COLO829 (cell line): ENCODE measurements at places on chromosomes 11 and 22.

DNA sequence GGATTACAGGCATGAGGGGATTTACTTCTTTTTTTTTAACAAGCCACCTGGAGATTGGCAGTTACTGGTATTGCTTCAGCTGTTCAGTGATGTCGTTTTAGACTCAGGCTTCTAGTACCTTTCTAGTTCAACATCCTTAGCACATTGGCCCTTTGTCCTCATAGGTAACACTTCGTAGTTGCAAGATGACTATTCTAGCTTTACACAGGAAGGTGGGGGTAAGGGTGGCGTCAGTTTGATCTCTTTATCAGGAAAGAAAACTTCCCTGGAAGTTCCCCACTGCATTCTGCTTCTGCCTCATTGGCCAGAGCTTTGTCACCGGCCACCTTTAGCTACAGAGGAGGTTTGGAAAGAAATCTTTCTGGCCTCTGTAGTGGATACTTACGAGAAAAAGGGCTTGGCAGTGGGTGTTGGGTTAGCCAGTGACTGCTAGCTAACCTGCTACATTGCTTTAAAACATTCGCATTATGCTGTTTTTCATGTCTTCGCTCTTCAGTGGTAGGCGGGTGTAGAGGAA, 40.7 kb downstream of the SFI1 start:
- no peak for DNase-seq

- no peak for DNase-seq
Observed at GRCh38 chr11:131246156-131246555, 124.3 kb upstream of the NTM start.

GRCh38 chr11:131928992-131929391, 558.6 kb downstream of the NTM start:
- DNase-seq, result no peak

GRCh38 chr11:95055283-95055897, 6.2 kb downstream of the KDM4F start:
- DNase-seq, result no peak

DNA sequence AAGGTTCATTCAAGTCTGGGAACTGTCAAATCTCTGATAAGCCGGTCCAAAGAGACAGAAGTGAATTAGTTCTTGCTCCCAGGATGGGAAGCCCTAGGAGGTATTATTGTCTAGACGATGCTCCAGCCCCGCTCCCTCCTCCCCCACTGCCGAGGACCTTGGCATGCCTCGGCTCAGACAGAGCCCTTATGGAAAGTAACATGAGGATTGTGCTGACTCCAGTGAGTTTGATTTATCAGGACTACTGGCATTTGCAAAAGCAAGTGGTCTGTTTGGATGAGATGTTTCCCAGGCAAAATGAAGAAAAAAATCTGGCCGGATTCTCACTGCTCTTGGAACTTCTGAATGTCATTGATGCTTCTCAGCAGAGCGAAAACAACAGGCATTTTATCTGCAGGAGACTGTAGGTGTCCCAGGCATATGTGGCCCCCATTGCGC, 341.0 kb downstream of the ETS1 start:
- DNase-seq, result no peak

DNA sequence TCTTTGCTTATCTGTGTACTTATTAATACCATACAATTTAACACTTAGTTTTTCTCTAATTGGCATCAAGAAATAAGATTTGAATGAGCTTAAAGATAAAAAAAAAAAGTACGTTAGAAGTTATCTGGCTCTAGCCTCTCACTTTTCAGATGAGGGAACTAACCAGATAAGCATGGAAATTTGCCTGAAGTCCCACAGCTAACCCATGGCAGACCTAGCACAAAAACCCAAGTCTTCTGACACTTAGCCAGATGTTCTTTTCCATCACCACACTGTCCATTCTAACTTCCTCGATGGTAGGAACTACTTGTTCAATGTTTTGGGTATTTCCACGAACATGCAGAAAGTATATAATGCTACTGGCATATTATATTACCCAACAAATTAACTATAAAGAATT, 7.4 kb upstream of the SOX6 start:
- no peak for DNase-seq

GRCh38 chr11:95296165-95296564, 65.2 kb upstream of the SESN3 start:
- DNase-seq, result no peak

- no peak for DNase-seq
Observed at GRCh38 chr11:126340960-126341606, 14.4 kb upstream of the ST3GAL4 start.

GRCh38 chr11:125449565-125449964, 46.5 kb downstream of the FEZ1 start:
- DNase-seq, result no peak

DNA sequence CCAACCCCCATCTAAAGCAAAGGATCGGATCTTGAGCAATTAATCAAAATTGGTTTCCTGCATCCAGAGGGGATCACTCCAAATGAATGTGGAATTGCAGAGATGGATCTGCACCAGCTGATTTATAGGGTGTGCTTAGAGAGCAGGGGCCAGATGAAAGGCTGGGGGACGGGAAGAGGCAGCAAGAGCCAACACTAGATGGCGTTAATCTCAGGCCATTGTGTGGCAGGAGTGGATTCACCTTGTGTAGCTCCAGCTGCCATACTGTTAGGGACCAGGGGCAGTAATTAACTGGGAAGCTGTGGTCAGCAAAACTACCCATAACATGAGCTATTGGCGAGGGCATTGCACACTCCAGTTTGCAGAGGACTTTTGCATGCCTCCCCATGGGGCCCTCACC, 35.6 kb downstream of the SERPINH1 start:
- no peak for DNase-seq

GRCh38 chr11:23021287-23021863, 161.1 kb upstream of the CCDC179 start:
- DNase-seq, result peak; percentile 84

- no peak for DNase-seq
Observed at GRCh38 chr11:70098936-70099335, 20.8 kb downstream of the ANO1 start.

DNA sequence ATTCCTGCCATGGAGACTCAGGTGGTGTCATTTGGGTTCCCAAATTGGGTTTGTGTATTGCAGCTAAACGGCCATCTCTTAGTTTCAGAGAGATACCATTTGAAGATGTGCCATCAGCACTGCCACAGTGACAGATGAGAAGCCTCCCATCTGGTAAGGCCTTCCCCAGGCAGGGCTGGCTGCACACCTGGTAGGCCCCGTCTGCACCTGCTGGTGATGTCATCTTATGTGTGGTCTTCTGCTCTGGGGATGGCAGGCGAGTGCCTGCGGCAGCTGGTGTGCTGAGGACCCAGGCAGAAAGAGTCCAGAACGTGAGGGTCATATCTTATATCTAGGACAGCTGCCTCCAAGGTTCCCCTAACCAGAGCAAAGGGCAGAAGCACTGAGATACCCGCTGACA, 100.6 kb downstream of the CSNK2A3 start:
- no peak for DNase-seq

- no peak for DNase-seq
Observed at GRCh38 chr11:67273260-67273990, 7.2 kb downstream of the GRK2 start.

DNA sequence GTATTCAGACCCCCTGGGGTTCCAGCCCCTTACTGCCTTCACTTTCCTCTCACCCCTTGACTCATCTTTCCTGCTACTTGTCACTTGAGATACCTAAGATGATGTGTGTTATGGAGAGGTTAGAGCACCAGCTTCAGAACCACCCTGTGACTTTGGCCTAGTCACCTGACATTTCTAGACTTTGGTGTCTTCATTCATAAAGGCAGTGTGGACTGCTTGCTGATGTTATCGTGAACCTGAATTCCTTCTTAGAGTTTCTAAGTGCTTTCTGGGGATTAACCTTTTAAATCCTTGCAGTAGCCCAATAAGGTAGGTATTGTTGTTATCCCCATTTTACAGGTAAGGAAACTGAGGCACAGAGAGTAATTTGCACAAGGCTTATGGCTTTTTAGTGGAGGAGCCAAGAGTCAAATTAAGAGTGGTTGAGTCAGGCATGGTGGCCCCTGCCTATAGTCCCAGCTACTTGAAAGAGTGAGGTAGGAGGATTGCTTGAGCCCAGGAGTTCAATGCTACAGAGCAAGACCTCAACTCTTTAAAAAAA, 5.1 kb upstream of the BBS1 start:
- DNase-seq, result no peak

DNA sequence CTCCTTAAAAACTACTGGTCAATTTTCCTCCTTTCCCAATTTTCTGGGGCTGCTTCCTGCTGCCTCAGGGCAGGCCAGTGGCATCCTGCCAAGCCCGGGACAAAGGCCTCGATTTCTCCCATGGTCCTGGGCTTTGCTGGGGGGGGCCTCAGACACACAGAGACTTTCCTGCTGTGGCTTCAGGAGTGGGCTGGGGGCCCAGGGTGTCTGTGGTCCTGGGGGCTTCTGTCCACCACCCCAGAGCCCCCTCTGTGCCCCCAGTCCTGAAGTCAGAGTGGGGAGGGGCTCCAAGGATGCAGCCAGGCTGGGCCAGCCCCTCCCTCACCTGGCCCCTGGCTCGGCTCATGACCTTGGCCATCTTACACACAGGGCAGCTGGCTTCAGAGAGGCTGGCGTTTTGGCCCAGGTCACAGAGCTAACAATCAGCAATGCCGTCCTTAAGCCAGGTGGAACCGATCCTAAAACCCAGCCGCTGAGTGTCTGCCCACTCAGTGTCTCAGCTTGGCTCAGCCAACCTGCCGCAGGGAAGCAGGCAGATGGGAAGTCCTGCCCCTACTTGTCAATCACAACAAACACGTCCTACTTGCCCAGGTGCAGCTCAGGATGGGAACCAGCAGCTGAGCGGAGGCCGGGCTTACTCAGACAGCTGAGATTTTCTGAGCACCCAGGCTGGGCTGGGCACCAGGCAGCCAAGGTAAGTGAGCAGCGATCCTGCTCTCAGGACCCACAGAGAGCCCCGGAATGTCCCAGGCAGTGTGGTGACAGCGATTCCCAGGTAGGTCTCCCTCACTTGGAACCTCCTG, 34.6 kb downstream of the OSBPL5 start:
- DNase-seq, result no peak

GRCh38 chr11:27075192-27075591, 34.6 kb downstream of the BBOX1 start:
- no peak for DNase-seq

DNA sequence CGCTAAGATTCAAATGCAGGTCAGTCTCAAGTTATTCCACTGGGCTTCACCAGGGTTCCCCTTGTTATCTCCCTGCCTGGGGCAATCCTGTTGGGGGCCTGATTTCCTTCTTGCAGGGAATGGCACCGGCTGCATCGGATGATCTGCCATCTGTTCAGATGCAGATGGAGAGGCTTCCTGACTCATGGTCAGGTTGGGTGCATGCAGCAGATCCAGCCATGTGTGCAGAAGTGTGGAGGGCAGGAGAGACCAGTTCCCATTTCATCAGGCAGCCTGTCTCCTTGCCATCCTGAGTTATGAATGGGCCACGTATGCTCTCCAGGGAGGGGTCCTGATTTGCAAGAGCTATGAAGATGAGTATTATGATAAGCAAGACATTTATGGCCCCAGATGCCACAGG, 161.2 kb upstream of the PLET1 start:
- DNase-seq, result no peak

DNA sequence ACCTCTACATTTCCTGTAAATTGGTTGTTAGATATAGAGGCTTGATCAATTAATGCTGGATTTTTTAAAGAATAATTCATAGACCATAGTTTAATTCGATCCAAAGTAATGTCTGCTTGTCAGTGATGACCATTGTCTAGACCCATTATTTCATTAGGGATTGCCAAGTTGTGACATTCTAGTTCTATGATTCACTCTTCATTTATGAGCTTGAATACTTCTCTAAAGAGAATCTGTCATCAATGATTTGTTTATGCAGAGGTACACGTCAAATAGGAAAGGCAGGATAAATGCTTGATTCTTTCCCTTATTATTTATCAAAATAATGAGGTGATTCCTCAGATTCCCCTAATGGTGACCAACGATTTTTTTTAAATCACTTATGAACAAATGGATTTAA, 24.0 kb upstream of the ROBO3 start:
- no peak for DNase-seq

- no peak for DNase-seq
Observed at GRCh38 chr22:27011133-27011532, 353.7 kb downstream of the MIAT start.

DNA sequence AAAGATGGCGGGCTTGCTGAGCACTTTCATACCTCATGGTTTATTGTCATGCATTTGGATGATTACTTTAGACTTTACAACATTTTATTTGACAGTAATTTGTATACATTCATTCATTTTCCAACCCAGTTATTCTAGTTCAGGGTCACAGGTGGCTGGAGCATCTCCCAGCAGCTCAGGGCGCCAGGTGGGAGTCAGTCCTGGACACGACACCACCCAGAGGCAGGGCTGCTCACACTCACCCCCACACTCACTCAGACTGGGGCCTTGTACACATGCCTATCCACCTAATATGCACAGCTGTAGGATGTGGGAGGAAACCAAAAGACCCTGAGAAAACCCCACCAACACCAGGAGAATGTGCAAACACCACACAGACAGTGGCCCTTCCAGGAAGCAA, 123.9 kb downstream of the OPCML start:
- DNase-seq, result no peak

DNA sequence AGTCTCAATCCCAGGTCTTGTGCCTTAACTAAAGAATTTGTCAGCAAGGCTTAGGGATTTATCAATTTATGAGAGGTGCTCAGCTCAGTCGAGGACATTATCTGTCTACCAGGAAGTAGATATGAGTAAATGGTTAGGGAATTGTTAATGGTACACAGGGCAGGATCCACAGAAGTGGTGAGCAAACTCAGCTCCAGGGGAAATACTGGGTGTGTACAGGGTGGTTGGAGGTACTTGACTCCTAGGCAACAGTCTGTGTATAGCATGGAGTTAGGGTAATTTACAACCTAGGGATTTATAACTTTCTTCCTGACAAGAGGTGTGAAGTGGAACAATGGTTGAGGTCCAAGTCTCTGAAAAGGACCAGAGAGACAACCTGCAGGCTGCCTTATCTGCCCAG, 123.4 kb upstream of the OR9Q1 start:
- DNase-seq, result no peak

GRCh38 chr11:36362902-36363301, 66.8 kb downstream of the PRR5L start:
- no peak for DNase-seq

GRCh38 chr22:23688571-23688970, 2.2 kb upstream of the RGL4 start:
- no peak for DNase-seq

DNA sequence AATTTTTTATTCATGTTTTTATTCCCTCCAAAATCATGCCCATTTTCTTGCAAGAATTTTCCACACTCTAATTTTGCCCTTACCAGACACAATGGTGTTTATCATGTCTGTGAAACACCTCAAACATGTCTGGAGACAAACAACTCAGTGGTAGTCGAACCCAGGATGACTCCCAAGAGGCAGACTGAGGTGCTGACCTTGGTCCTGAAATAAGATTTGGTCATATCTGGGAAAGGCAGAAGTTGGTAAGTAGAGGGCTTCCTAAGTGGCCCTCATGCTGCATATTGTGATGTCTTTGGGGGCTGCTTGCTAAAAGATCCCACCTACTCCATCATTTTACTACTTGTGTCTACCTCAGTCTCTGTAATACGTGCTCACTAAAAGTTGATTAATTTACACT, 369.4 kb upstream of the ISX start:
- no peak for DNase-seq
